ENCODE measurements at places on chromosomes 2 and 18.

GRCh38 chr2:188512456-188512855, 220.8 kb downstream of the GULP1 start:
- DNase-seq = no peak

DNA sequence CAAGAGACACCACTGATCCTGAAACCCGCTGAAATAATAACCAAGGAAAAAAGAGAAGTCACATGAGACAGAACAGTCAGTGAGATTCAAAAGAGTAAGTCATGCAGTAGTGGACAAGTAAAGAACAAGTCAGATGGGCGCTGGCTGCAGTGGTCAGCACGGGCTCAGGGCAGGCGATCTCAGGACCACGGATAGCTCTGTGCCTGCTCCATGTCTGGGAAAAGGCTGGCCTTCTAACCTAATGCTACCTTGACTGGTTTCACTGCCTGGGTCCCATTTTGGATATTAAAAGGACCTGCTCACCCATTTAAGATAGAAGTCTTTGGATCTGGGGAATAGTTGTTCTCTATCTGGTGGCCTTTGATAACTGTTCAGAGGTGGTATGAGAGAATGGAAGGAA, 61.7 kb upstream of the LCLAT1 start:
- no peak for DNase-seq

DNA sequence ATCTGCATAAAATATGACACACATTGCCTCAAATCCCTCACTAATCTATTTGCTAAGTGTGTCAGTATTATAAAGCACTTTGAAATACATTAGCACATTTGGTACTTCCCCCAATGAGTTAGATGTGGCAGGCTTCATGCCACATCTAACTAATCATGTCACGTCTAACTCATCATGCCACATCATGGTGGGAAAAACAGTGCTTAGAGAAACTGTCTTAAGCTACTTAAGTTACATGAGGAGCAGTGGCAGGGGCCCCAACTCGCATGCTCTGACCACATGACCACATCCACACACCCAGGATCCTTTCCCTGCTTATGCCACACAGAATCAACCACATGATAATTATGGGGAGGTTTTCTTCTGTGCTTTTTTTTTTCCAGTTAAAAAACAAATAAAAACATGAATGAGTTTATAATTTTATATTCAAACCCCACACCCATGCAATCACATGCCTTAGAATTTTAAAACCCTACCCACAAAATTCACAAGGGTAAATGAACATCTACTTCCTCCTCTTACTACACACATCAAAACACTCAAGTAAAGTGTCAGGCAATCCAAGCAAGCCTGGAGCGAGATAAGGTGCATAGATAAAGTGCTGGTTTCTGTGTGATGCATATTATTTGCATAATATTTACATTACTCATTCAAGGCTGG, 1.6 kb downstream of the ABCA12 start:
- no peak for DNase-seq

DNA sequence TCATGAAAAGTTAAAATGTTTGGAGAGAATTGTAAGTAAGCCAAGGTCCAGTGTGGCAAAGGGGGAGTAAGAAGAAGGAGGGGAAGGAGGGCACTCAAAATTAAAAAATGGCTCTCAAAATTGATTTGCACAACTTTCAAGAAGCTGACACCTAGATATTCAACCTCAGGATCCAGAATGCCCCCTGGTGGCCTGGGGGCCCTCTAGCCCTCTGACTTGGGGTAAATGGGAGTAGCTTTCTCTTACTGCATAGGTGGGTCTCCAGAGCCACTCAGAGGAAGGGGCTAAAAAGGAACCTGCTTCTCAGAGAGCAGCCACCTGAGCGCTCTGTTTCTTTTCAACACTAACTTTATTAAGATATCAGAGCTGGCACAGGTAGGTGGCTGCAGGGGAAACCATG, 968.5 kb downstream of the BCL11A start:
- no peak for DNase-seq

- DNase-seq = no peak
Measured at GRCh38 chr18:59029663-59030429, 109.8 kb upstream of the SEC11C start.

- no peak for DNase-seq
Measured at GRCh38 chr2:149767516-149767974, 180.0 kb upstream of the MMADHC start.

DNA sequence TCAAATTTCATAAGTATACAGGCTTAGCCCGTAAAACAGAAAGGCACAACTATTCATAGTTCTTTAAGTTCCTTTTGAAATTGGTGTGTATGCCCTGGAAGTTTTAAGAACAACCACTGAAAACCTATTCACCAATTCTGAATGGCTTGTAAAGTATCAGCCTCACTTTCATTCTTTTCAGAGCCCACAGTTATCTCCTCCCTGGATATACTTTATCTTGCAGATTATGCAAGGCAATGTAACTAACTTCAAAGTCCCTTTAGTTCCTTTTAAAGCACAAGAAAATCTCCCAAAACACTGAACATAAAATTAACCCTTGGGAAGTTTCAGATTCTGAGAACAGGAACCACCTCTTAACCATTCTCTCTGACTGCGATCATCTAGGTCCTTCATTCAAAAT, 1.1 kb downstream of the STRN start:
- DNase-seq = no peak

DNA sequence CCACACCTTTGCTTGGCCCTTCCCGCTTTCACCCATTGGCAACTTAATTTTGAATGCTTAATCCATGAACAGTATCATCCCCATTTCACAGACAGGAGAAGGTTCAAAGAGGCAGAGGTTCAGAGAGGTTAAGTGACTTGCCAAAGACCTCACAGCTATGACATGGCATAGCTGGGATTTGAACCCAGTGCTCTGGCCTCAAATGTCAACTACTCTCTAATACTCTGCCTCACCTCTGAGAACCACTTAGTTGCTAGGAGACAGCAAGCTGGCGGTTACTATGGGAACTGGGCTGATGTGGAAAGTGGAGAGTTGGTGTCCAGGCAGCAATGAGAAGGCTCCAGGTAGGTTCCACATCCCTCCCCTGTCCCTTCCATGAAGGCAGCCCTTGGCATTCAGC, 15.8 kb upstream of the PRSS56 start:
- no peak for DNase-seq

- DNase-seq = peak; percentile 57
Measured at GRCh38 chr2:119702918-119703401, 24.0 kb downstream of the TMEM177 start.

DNA sequence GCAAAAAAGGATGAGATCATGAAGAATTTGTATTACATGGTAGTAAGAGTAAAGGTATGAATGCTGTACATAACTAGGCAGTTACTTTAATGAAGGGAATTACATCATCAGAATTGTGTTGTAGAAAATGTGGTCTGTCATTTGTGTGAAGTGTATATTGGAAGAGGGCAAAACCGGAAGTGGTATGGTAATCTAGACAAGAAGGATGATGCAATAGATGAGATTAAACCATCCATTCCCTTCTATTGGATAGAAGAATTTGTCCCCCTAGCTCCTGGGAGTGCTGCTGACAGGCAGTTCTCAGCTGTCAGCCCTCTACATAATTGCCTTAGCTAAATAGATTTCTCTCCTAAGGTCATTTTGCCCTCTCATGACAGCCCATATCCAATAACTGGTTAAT, 55.9 kb upstream of the BARD1 start:
- DNase-seq = no peak

DNA sequence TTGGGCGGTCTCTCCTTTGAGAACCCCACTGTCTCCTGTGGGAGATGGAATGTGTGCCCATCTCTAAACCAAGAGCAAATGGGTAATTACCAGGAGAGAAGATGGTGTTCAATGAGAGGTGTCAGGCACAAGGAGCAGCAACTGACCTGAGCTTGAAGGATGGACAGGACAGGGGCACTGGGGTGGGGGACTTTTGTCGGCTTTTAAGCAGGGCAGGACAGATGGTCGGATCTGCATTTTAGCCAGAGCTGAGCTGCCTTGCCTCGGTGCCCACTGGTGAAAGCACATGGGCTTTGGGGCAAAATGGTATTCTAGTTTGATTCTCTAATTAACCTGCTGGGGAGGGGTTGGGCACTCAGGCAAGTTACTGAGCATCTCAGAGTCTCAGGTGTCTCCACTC, 98.0 kb downstream of the INHBB start:
- no peak for DNase-seq

GRCh38 chr18:25229920-25230319, 122.0 kb downstream of the ZNF521 start:
- DNase-seq = no peak

DNA sequence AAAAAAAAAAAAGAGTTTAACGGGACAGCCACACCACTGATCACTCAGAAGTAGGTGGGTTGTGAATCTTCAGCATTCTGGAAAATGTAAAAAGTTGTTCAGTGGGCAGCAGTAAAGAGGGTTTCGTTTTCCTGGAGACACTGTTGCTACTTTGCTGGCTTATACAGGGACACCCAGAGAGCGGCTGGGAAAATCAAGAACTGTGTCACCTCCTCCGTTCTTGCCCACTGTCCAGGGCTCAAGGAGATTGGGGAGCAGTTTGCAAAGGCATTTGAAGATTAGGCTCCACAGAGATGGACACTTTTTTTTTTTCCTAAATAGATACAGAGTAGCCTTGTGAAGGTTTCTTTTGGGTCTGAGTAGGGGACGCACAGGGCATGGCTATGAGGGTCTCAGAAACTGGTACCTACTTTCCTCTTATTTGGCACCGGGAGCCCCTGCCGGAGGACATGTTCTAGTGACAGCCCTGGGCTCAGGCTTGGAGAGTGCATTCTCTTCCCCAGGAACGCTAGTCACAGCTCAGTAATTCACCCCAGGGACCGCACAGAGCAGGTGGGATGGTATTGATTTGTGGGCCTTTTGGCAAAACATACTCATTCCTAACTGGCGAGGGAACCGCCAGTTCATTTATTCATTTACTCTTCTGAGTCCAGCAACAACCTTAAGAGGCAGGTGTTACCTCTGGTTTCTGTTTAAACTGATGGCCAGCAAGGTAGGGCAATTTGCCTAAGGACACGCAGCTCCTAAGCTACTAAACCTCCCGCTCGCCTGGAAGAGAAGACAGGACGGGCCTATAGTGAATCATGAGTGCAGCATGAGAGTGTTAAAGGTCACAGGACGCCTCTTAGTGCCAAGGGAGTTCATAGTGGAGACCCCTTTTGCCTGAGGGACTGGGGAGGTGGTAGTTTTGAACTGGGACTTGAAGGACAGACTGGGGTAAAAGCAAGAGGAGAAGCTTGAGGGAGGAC, 53.1 kb downstream of the HPCAL1 start:
- no peak for DNase-seq

DNA sequence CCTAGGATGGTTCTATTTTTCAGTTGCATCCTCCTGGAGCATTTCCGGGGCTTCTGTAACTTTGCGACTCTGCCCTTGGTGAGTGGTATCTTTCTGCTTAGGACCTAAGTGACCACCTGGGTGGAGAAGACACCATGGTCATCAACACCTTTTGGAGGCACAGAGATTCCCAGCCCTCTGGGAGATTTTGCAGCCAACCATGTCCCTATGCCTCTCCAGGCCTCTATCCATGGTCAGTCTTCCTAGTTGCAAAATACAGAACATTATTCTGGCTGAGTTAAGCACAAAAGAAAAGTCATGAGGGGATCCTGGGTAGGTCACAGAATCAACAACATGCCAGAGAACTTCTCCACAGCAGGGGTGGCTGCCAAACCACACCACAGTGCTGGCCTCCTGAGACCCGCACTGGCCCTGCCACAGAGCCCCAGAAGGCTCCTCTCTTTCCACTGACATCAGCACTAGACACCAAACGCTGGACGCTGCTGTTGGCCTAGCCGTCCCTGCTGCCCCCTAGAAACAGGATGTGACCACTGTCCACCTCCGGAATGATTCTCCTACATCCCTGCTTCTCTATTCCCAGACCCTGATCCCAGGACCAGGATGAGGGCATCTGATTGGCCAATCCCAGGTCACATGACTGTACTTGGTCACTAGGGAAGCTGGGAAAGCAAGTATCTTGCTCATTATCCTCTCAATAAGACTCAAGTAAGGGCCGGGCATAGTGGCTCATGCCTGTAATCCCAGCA, 47.7 kb downstream of the SMAD7 start:
- no peak for DNase-seq

DNA sequence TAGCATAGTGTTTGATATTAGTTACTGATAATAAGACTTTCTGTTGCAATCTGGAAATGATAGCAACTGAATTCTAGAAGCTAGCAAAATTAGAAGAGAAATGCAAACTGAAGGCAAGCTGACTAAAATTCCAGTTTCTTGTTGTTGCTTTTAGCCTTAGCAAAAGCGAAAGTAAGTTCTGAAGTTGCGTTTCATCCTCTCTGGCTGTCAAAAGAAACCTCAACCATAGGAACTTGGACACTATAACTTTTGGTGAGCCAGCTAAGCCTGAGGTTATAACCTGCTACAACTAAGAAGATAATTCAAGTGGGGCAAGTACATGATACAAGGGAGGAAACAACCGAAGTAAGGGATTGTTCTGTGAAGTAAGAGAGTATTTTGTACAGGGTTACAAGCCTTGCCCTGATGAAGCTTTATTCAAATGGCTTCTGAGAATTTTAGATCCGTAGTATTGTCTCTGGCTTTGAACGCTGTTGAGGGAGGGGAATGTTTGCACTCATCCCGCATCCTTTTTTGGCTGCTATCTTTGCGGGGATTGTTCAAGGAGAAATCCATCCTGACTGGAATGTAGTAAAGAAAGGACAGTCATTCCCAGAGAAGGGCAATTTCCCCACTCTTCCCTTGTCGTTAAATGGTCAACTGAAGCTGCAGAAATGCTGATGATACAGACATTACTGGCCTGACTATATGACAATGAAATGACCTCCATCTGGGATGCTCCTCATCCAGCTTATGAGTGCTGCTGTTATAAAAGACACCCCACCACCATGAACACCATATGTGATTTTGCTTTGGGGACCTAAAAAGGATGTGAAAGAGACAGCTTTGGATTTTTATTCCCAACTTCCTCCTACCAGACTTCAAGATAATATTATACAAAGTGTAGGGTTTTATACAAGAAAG, 7.0 kb upstream of the TMX3 start:
- peak; percentile 46 for DNase-seq

GRCh38 chr2:78431241-78431640, 594.3 kb upstream of the REG3G start:
- DNase-seq = no peak

GRCh38 chr2:192162392-192163042, 32.2 kb downstream of the TMEFF2 start:
- peak; percentile 74 for DNase-seq

DNA sequence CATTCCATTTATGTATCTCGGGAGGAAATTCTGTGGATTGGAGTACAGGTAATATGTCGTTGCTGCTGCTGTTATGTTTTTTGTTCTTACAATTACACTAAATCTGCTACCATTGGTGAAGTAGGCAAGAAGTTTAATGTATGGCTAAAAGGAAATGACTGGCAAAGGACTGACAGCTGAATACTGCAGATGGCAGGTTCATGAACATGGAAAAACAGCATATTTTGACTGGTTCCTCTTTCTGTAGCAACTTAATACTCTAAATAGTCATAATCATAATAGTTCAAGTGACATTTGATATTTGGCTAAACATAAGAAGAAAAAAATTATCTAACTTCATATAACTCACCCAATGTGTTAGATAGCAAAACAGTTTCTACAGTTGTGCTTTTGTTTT, 84.5 kb upstream of the PGAP1 start:
- no peak for DNase-seq

GRCh38 chr18:48757906-48758305, 192.9 kb downstream of the SMAD7 start:
- no peak for DNase-seq
